Posterior cingulate gyrus (tissue), 11 donors: ENCODE measurements at places on chromosomes 16 and 17.

DNA sequence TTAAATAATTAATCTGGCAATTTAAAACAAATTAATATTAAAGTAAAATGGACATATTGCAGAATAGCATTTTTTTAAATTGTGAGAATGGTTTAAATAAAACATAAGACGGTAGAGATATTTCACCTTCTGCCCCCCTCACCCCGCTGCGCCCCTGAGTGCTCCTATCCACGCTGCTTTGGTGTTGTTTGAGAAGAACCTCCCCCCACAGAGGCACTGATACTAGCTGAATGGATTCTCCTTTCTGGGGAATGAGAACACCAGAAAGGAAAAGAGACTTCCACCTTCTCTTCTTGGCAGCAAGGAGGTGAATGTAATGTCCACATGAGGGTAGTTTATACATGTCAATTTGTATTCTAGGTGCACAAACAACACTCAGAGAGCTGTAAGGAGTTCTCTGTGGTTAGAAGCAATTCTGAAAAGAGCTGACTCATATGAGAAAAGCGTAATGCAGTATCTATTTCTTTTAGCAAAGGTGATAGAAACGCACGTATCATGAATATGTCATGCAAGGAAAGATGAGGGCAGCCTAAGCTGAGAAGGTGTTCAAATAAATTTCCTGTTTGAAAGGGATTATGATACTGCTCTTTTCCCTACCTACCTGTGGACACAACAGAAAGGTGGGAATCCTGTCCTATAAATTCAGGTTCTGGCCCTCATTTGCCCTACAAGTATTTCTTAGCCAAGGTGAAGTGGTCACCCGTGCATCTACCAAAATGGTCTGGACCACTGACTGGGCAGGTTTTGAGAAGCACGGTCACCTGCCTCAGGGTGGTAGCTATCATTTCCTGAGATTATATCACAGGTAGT lies 126.9 kb downstream of the PARN start:
- no peak for DNase-seq

- DNase-seq: no peak
Observed at GRCh38 chr17:21001111-21001812, 41.5 kb downstream of the USP22 start.

DNA sequence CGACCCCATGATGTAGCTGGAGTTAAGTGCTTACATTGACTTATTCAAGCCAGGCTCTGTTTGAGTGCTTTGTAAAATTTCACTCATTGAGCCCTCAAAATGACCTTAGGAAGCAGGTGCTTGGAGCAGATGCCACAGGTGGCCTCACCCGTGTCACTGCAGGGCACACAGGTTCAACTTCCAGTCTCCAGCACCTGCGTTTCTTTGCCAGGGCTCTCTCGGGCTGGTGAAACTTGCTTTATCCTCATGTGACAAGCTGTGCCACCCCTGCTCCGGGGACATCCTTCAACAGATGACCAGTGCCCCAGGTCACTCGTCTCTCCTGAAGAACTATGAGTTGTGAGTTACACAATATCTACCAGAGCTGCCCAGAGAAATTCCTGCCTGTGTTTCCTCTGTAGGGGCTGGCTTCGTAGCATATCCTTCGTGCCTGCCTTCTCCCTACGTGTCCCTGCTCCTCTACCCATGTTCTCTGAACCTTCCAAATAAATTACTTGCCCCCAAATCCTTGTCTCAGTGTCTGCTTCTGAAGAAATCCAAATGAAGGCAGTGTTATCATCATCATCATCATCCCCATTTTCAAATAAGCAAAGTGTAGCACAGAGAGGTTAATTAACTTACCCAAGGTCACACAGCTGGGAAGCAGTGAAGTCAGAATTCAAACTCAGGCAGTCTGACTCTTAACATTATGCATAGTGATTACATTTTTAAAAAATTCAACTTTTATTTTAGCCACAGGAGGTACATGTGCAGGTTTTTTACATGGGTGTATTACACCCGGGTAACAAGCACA lies 352.5 kb downstream of the NPIPA8 start:
- no peak for DNase-seq

DNA sequence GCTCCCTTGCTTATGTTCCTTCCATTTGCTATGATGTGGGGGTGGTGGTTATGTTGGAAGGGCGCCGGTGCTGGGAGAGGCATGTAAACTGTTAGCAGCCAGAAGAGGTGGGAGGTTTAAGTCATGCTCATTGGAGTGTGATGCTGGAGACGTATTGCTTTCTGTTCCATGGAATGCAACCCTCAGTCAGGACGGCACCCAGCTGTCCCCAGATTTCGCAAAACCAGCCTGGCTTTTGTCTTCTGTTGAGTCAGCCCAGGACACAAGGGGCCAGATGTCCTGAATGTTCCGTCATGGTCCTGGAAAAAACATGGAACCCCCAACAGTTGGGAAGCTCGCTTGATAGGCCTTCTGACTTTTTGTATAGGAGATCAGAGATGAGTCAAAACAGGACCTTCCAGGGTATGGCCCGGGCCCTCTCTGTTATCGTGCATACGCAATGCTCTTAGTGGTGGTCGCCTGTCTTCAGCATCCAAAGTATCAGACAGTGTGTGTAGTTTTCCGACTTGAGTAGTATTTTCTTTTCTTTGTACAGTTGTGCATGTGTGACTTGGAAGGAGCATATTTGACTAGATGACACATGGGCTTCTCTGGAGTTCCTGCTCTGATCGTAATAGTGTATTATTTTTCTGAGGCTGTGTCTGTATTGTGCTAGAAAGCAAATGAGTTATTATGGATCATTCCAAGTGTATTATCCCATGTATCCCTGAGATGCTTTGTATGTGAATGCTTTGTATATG lies 201.9 kb downstream of the SNX29 start:
- no peak for DNase-seq

DNA sequence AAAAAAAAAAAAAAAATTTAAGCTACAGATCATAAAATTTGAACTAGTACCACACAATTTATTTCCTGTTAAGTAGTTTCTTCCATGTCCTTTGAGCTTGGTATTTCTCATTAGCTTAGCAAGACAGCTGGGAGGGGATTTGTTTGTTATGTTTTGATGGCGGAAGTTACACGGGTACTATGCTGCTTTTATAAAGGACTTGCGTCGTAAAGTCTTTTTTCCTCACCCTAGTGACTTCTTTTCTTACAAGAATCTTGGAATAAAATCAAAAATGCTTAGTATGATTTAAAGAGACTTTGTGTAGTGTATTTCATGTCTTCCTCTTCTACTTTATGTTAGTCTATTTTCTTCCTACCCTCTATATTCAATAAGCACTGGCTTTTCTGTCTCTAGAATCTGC lies 89.1 kb downstream of the NLK start:
- DNase-seq: no peak
